ENCODE measurements at places on chromosomes 16 and 17. TPM values are rescaled to one million over a fixed set of nuclear protein-coding genes. Genes with fewer than 3 reads are reported as not detected.

GRCh38 chr16:28839899-28840298 lies 6.2 kb downstream of the TUFM start:
- no peak for DNase-seq

- DNase-seq = peak; percentile 42
These were observed at the start of gene CBX2 for GRCh38 chr17:79777894-79778503. CBX2 (plus strand) TSS chr17:79778148; CDS start chr17:79778236, 88 bp downstream.

- DNase-seq = no peak
These were observed 159.1 kb downstream of the SDK2 start for GRCh38 chr17:73485130-73485529.

DNA sequence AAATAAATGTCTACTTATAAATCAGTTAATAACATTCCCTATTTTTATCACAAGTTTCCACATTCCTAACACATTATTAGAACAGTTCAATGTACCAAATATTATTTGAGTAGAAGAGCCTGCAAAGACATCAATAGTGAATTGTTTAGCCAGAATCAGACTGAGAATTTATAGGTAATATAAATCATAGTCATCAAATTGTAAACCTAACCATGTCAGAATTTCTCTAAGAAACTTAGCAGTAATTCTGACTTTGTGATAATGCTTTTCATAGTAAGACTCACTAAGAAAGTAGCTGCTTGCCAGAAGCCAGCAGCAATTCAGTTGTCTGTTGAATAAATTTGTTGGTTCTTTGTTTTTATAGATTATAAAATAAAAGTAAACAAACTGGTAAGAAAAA lies 111.3 kb downstream of the USP32 start:
- DNase-seq = no peak

GRCh38 chr16:19179546-19180490 lies 11.8 kb downstream of the SYT17 start:
- DNase-seq = peak; percentile 33

DNA sequence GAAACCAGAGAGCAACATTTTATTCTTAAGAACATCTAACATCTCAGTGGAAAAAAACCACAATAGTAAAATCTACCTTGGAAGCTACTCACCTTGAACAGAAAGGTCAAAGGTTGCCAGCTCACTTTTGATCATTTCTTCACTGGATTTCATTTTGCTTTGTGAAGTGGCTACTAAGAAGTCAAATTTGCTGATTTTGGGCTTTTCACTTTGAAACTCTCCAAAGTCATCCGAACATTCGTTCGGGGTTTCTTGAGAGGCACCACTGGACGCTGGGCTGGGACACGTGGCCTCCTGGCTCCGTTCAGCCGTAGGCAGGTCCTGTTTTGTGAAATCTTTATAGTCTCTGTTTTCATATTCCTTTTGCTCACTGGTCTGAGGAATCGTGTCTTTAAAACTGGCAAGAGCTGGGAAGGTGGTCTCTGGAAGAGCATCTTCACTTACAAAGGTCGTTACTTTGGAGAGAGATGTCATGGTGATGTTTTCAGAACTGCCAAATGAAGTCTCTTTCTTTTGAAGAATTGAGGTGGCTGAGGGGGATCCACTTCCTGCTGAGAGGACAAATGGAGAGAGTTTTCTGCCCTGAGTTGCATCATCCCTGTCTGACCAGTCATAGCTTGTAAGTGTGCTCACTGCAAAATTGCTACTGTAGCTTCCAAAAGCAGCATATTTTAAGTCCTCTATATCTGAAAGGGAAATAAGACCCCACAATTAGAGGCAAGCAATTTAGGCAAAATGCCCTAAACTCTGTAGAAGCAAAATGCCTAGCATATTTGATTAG lies 52.4 kb downstream of the DUSP14 start:
- peak; percentile 83 for DNase-seq

DNA sequence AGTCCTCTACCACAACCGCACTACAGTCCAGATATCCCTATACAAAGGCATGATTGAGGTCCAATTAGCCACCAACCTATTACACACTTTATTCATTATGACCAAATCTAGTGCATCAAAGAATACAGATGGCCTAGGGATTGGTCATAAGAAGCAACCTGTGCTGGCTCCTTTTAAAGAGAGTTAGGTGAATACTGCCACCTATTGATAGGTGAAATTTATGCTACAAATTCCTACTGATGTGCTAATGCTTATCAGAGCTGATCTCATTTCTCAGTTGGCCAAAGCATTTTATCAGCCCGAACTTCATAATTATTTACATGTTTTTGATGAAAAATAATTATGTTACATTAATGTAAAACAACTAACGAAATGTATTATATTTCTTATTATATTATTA lies 166.3 kb downstream of the ANKFN1 start:
- peak; percentile 70 for DNase-seq

DNA sequence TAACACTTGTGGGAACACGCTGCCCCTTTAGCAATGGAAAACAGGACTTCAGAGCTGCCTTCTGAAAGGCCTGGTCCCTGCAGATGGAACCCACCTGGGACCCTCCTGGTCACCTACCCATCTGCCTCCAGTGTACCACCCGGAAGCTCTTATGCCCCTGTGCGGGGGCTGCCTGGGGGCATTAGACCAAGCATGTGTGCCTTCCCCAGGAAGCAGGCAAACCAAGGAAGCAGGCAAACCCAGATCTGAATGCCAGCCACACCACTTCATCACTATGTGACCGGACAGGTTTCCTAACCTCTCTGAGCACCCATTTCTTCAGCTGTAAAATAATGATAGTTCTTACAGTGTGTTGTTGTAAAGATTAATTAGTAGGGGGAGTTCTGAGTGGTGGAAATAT lies 20.8 kb upstream of the LRRC37A3 start:
- no peak for DNase-seq

DNA sequence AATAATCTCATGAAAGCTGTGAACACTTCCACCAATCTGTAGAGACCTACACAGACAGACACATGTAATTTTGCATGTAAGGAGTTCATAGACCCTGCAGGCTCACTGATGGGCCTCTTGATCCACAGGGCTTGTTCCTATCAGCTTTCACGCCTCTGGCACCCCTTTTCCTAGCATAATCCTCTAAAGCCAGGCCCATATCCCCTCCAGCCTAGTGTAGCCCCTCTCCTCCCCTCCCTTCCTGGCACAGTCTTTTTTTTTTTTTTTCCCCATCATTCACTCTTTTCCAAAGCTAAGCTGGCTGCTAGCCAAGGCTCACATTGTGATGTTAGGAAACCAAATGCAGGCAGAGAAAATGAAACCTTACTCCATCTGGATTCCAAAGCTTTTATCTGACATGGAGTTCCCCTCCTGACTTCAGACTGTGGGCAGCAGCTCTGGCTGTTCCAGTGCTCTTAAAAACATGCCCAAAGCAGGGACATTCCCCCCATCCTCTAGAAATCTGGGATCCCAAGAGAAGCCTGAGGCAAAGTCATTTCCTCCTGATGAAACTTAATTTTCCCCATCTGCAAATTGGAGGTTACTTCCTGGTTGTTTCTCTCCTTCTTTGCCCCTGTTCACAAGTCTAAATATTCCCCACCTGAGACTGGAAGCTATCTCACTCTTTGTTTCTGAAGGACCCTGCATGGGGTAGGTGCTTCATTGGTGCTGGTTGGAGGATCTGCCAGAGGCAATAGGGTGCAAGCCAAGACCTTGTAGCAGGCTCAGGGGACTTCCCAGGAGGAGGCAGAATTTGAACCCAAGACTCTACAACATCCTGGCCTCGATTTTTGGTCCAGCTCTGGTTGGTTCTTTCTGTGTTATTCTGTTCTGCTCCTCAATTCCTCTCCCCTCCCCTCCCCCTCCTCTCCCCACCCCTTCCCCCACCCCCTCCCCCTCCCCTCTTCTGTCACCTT lies 9.9 kb upstream of the CCL5 start:
- DNase-seq = peak; percentile 68

GRCh38 chr16:83307594-83307992 lies 500.2 kb upstream of the HSBP1 start:
- DNase-seq = no peak

GRCh38 chr17:17377071-17377967 lies 74.1 kb downstream of the NT5M start:
- no peak for DNase-seq

- no peak for DNase-seq
These were observed 19.4 kb downstream of the PSME3IP1 start for GRCh38 chr16:57166451-57166850.

- DNase-seq = no peak
These were observed 89.1 kb downstream of the TBC1D16 start for GRCh38 chr17:79946352-79947231.

The SDK2 gene
- under 0.01 TPM for total RNA-seq

The AXIN2 gene
- total RNA-seq = 1.9 TPM

The CCL8 gene
- not detected for total RNA-seq

The FBXO47 gene
- total RNA-seq = not detected

The CCL3 gene
- not detected for total RNA-seq

The GP2 gene
- not detected for total RNA-seq

The CAMKK1 gene
- total RNA-seq = 4.2 TPM

The NPIPA7 gene
- total RNA-seq = not detected

The ZPBP2 gene
- total RNA-seq = not detected

All from IMR-90 (cell line).